ENCODE measurements at places on chromosomes 7 and 10. TPM values are rescaled to one million over a fixed set of nuclear protein-coding genes. Genes with fewer than 3 reads are reported as not detected.

Gene FGFBP3
- 0.81 TPM for total RNA-seq

Gene ADK
- 53.0 TPM for total RNA-seq

Gene PCDH15
- 3.2 TPM for total RNA-seq

Gene GPER1
- total RNA-seq, result 11.1 TPM

Gene ADAM22
- 4.3 TPM for total RNA-seq

Gene FKBP6
- not detected for total RNA-seq

Gene LRCH4
- 88.0 TPM for total RNA-seq

Gene PALS2
- total RNA-seq, result 15.6 TPM

Gene ABLIM1
- 144 TPM for total RNA-seq

Gene ZNF679
- total RNA-seq, result not detected

Gene RELN
- 5.6 TPM for total RNA-seq

Gene KIN
- total RNA-seq, result 11.9 TPM

Gene CASTOR2
- total RNA-seq, result 11.9 TPM

Gene OR9A2
- total RNA-seq, result not detected

DNA sequence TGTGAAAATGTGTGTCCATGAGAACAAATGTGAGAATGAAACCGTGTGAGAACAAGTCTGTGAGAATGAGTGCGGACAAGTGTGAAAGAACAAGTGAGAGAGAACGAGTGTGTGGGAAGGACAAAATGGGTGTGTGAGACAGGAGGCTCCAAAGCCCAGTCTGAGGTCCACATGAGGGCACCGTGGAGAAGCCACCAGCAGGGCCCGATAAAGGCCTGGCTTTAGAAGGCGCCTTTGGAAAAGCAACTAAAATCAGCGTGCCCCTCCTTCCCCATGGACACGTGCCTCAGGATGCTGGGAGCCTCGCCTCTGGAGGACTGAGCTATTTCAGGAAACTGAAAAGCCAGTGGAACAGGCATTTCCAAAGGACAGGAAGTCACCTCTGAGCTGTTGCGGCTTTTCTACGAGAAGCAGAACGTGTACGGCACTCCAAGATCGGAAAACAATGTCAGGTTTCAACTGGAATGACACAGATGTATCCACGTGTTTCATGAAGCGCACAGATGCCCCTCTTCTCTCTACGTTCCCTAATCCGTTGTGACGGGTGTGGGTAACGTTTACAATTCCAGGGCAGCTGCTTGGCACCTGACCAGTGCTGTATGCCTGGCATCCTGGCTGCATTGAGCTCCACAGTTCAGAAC, 46.4 kb downstream of the ESYT2 start:
- H3K4me3 ChIP-seq, result no peak overlapping the region
- peaks cover 31% of the 10 kb centered on the region for H3K4me1 ChIP-seq
- DNase-seq, result no peak
- H3K36me3 ChIP-seq, result peaks cover 59% of the 10 kb centered on the region

DNA sequence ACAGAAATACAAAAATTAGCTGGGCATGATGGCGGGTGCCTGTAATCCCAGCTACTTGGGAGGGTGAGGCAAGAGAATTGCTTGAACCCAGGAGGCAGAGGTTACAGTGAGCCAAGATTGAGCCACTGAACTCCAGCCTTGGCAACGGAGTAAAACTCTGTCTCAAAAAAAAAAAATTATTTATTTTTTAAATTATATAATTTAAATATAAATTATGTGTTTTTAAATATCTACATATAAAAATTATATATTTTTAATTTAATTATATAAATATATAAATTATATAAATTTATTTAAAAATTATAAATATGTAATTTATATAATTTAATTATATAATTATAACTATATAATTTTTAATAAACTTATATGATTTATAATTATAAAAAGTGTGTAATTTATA, 51.2 kb downstream of the PRKG1 start:
- H3K36me3 ChIP-seq, result no peaks in the 10 kb centered on the region
- no peak for DNase-seq
- no peak overlapping the region for H3K4me3 ChIP-seq
- H3K27me3 ChIP-seq, result no peaks in the 10 kb centered on the region
- H3K4me1 ChIP-seq, result no peaks in the 10 kb centered on the region

DNA sequence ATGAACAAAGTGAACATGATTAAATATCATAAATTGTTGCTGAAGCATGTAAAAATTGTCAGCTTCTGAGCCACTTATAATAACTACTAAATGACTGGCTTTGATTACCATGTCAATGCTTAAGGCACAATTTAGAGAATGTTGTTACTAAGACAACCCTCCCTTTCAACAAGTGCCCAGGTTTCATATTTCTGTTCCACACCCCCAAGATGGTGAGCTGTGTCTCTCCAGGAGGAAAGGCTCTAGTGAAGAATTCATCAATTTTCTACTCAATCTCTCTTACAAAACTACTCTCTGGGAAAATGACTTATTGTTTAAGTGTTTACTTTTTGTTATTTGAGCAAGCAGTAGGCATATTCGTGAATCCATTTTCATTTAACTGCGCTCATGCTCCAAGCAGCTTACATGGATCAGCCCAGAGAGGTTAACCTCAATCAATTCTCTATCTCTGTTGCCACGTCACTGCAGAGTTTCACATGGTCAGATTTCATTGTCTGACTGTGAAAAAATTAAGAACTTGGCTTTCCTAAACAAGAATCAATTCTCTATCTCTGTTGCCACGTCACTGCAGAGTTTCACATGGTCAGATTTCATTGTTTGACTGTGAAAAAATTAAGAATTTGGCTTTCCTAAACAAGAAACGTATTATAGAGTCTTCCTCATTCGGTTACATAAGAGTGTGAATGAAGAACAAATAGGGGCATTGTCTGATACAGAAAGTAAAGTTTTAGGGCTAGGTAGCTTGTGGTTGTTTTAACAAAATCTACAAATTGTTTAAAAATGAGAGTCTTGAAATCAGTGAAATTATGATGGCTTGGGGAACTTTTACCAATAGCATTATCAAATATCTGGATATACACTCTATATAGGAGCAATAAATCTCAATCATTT, 49.7 kb downstream of the CCDC71L start:
- H3K27ac ChIP-seq, result no peak overlapping the region
- H3K4me1 ChIP-seq, result no peaks in the 10 kb centered on the region
- H3K4me3 ChIP-seq, result no peak overlapping the region
- DNase-seq, result no peak
- no peaks in the 10 kb centered on the region for H3K27me3 ChIP-seq

- H3K4me1 ChIP-seq, result peaks cover 53% of the 10 kb centered on the region
- peak overlapping the region; percentile 94 for H3K27ac ChIP-seq
- no peaks in the 10 kb centered on the region for H3K27me3 ChIP-seq
- peak overlapping the region; percentile 81 for H3K4me3 ChIP-seq
- peaks cover 3% of the 10 kb centered on the region for H3K36me3 ChIP-seq
Measured at GRCh38 chr7:106282390-106282789, 2.4 kb downstream of the NAMPT start.

DNA sequence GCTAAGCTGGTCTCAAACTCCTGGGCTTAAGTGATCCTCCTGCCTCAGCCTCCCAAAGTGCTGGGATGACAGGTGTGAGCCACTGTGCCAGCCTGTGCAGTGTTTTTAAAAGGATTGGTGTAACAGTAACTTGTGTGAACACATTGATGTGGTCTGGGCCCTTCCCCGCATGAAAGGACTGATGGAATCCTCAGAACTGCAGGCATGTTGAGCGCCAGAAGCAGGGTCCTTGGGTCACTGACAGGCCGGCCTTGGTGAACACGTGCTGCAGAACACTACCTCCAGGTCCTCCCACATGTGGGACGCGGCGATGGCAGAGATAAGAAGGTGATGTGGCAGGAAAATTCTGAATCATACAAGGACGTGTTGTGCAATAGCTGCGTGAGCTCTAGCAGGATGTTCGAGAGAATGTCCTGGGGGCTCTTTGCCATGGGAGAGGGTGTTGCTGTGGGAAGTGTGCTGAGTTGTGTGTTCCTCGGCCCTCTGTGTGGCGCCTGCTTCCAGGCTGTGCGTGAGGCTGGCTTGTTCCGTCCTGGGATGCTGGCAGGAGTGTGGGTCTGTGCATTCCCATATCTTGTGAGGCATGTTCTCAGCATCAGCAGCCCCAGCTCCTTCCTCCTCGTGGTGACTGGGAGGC, 68.2 kb downstream of the DNAJB6 start:
- H3K27ac ChIP-seq, result no peak overlapping the region
- H3K36me3 ChIP-seq, result peaks cover 13% of the 10 kb centered on the region
- H3K4me3 ChIP-seq, result no peak overlapping the region
- no peaks in the 10 kb centered on the region for H3K27me3 ChIP-seq

DNA sequence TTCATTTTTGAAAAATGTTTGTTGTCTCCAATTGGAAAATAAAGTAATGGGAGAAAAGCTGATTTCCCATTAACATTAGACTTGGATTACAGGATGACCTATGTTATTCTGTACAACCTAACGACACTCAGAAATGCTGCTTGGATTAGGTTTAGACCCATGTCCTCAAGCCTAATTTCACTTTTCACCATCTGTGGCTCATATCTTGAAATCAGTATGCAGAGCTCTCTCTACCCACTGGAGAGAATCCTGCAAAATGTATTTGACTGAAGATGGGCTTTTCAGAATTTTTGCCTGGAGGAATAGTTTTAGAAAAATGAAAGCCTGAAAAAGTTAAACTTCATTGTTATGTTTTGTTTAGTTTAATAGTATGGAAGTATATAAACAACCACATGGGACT, 63.8 kb downstream of the SLC13A1 start:
- H3K36me3 ChIP-seq, result no peaks in the 10 kb centered on the region
- H3K27ac ChIP-seq, result no peak overlapping the region
- no peaks in the 10 kb centered on the region for H3K27me3 ChIP-seq
- H3K4me3 ChIP-seq, result no peak overlapping the region
- H3K4me1 ChIP-seq, result no peaks in the 10 kb centered on the region

GRCh38 chr7:158311791-158312190, 275.8 kb downstream of the PTPRN2 start:
- no peaks in the 10 kb centered on the region for H3K27me3 ChIP-seq
- H3K4me1 ChIP-seq, result no peaks in the 10 kb centered on the region
- no peak overlapping the region for H3K4me3 ChIP-seq
- H3K27ac ChIP-seq, result no peak overlapping the region

DNA sequence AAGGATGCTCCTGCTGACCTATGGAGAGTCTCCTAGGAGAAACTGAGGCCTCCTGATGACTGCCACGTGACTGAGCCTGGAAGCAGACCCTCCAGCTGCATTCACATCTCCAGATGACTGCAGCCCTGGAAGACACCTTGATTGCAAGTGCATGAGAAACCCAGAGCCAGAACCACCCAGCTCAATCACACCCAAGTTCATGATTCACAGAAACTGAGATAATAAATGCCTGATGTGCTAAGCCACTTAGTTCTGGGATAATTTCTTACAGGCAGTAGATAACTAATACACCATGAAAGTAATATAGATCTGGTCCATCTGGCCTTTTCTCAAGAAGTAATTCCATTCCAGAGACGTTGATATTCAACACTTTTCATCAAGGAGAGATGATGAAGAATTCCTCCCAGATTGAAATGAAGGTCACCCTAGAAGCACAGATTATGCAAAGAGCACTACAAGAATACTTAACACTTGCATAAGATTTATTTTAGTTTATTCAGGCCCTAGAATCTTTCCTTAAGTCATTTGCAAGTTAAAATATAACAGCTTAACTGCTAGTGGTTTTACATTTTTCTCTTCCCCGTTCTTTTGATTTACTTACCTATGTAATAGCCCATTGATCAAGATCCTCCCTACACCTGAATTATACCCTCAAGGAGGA, 208.2 kb upstream of the INHBA start:
- DNase-seq, result no peak
- H3K27ac ChIP-seq, result no peak overlapping the region
- H3K4me1 ChIP-seq, result no peaks in the 10 kb centered on the region
- H3K4me3 ChIP-seq, result no peak overlapping the region

GRCh38 chr7:147513451-147513850, 1077.1 kb upstream of the C7orf33 start:
- no peak for DNase-seq
- no peak overlapping the region for H3K27ac ChIP-seq
- H3K36me3 ChIP-seq, result no peaks in the 10 kb centered on the region
- no peaks in the 10 kb centered on the region for H3K27me3 ChIP-seq

GRCh38 chr10:60753152-60753551, 25.1 kb upstream of the CDK1 start:
- DNase-seq, result no peak
- H3K27ac ChIP-seq, result no peak overlapping the region
- no peaks in the 10 kb centered on the region for H3K36me3 ChIP-seq
- no peak overlapping the region for H3K4me3 ChIP-seq
- H3K4me1 ChIP-seq, result no peaks in the 10 kb centered on the region

GRCh38 chr7:98301693-98302470, 20.4 kb downstream of the BRI3 start:
- no peak overlapping the region for H3K4me3 ChIP-seq
- no peak for DNase-seq
- peaks cover 31% of the 10 kb centered on the region for H3K36me3 ChIP-seq
- H3K4me1 ChIP-seq, result no peaks in the 10 kb centered on the region
- no peaks in the 10 kb centered on the region for H3K27me3 ChIP-seq
- H3K27ac ChIP-seq, result no peak overlapping the region

DNA sequence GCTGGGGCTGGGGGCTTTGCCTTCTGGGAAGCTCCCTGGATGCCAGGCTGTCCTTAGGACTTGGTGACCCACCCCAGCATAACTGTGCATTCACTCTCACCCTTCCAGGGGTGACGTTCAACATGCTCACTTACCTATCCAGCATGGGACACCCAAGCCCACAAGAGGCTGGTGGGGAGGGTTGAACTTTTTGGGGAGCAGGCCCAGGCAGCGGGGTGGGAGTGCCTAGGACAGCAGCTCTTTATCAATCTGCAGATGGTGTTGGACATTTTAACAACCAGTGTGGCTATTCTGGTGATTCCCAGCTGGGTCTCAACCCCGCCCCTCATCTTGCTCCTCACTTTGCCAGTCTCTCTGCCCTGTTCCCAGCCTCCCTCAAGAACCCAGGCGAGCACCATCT, 86.4 kb downstream of the CDH23 start:
- DNase-seq, result no peak
- H3K36me3 ChIP-seq, result no peaks in the 10 kb centered on the region
- no peaks in the 10 kb centered on the region for H3K27me3 ChIP-seq
- no peak overlapping the region for H3K27ac ChIP-seq
- H3K4me1 ChIP-seq, result no peaks in the 10 kb centered on the region
- H3K4me3 ChIP-seq, result no peak overlapping the region

DNA sequence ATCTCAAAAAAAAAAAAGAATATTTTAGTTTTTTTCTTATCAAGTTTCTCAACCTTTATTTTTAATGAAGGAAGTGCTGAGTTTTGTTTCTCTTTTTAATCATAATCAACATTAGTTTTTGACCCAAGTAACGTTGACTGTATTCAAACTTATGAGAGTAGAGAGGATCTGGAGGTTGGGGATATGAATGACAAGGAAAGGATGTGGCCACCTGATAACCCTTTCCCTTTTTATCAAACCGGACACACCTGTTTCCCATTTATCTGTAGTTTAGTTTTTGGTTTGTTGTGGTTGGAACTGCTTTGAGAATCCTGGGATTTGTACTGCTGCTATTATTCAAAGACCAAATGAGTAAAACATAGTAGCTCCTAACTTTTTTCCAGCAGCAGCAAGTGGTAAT, 38.6 kb downstream of the HACD1 start:
- no peaks in the 10 kb centered on the region for H3K4me1 ChIP-seq
- H3K27me3 ChIP-seq, result no peaks in the 10 kb centered on the region
- H3K36me3 ChIP-seq, result no peaks in the 10 kb centered on the region

- DNase-seq, result no peak
- no peak overlapping the region for H3K27ac ChIP-seq
- H3K27me3 ChIP-seq, result no peaks in the 10 kb centered on the region
- peaks cover 15% of the 10 kb centered on the region for H3K36me3 ChIP-seq
Measured at GRCh38 chr7:1025743-1026581, 18.4 kb upstream of the GPR146 start.

GRCh38 chr7:47284691-47285635, 296.9 kb downstream of the TNS3 start:
- H3K4me3 ChIP-seq, result no peak overlapping the region
- no peaks in the 10 kb centered on the region for H3K4me1 ChIP-seq
- H3K36me3 ChIP-seq, result peaks cover 88% of the 10 kb centered on the region
- H3K27me3 ChIP-seq, result no peaks in the 10 kb centered on the region
- DNase-seq, result no peak
